Activated CD4-positive, alpha-beta memory T cell treated with anti-CD3 and anti-CD28 coated beads for 36 hours (primary cell): ENCODE measurements at places on chromosomes 12 and 14. TPM values are rescaled to one million over a fixed set of nuclear protein-coding genes. Genes with fewer than 3 reads are reported as not detected.

DNA sequence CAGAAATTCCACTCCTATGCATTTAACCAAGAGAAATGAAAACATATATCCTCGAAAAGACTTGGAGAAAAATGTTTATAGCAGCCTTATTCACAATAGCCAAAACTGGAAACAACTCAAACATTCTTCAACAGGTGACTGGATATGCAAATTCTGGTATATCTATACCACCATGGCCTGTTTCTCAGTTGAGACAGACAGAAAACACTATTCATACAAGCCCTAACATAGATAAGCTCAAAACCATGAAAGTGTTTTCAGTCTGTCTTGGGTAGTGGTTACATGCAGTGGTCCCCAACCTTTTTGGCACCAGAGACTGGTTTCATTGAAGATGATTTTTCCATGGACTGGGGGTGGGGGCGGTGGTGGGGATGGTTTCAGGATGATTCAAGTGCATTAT is 83.8 kb downstream of the SRGAP1 start:
- no peak for DNase-seq

- DNase-seq: peak; percentile 64
Observed at GRCh38 chr12:104501660-104502059, 44.9 kb downstream of the CHST11 start.

- no peak for DNase-seq
Observed at GRCh38 chr14:105878125-105878524, 351.7 kb downstream of the TMEM121 start.

DNA sequence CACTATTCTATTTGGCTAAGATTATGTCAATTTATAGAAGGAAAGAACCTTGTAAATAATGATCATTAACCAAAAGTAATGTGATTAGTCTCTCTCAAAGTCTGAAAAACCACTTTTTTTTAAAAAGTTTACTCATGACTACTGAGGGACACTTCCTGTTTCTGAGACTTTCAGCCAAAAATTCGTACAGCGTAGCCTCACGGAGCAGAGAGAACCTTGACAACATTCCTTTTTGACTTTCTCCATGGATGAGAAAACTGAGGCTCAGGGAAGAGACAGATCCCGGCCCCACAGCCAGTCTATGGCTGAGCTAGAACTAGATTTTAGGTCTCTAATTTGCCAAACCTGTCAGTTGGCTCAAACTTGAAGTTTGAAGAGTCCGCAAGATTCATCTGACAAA is 68.2 kb downstream of the DAD1 start:
- no peak for DNase-seq

- DNase-seq: no peak
Observed at GRCh38 chr12:102479099-102479885, 1.1 kb downstream of the IGF1 start.

GRCh38 chr14:24713404-24713803 is 79.4 kb upstream of the GZMB start:
- no peak for DNase-seq

ZFHX2 gene
- 1.2 TPM for total RNA-seq

HOXC11 gene
- total RNA-seq: not detected

TMEM121 gene
- total RNA-seq: 9.7 TPM
